ENCODE measurements at places on chromosomes 4 and X.

- DNase-seq = no peak
These were observed 5.6 kb upstream of the STPG2 start for GRCh38 chr4:98148856-98149255.

- no peak for DNase-seq
These were observed 1026.9 kb upstream of the SLIT2 start for GRCh38 chr4:19224820-19225219.

DNA sequence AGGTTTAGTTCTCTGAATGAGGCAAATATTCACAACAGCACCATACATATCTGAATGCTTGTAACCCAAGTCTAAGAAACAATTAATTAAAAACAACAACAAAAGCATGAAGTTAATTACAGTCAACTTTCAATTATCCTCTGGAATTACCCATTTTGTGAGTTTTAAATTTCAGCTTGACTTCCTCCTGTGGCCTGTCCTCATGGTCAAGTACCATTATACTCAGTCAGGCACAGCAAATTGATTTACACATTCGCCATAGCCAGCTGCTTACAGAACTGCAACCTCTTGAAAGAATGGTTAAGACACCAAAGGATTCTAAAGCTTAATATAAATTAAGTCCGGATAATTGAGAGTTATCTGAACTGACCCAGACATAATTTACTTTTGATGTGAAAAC is 306.5 kb downstream of the CAMK2D start:
- DNase-seq = no peak

GRCh38 chr4:54855191-54855854 is 197.6 kb downstream of the KIT start:
- no peak for DNase-seq

- DNase-seq = no peak
These were observed 54.8 kb upstream of the MAGEB16 start for GRCh38 chrX:35743331-35743730.

DNA sequence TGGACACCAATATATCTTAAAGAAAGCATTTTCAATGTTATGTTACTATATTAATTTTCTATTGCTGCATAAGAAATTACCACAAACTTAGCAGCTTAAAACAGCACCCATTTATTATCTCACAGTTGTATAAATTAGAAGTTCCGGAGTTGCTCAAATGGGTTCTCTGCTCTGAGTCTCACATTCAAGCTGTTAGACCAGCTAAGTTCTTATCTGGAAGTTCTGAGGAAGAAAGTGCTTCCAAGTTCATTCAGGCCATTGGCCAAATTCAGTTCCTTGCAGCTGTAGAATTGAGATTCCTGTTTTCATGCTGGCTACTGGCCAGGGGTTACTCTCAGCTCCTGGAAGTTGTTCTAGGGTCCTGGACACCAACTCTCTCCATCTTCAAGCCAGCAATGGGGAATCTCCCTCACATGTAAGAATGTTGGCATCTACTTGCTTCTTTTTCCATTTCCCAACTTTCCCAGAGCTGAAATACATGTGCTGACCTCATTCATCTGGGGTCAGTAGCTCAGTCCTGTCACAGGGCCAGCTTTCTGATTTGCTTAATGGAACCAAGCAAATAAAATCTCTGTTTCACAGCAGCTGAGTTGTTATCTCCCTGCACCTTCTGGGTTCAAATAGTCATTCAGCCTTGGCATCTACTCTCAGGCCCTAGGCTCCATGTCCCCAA is 99.6 kb upstream of the INTU start:
- DNase-seq = no peak

DNA sequence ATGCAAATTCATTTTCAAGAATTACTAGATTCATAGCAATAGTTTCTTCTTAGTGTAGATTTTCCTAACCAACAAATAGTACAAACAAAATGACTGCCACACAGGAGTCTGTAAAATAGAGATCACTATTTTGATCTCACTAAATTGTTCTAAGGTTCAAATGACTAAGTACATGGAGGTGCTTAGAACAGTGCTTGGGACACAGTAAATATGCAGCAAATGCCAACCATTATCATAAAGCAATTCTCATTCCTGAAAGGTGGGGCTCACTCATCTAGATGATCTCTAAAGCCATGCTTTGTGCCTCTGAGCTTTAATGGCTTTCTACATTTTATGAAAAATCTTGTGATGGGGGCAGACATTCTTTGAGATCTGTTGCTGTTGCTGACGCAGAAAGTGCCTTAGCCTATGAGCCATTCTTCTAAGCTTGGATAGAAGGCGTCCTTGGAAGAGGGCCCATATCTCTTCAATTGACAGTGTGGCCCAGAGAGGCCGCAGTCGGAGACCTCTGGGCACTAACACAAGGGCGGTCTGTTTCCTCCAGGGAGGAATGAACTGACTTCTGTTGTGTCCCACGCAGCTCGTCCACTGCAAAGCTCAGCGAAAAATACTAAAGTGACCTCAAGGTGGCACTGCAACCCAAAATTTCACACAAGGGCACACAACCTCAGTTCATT is 23.5 kb downstream of the TLR10 start:
- peak; percentile 46 for DNase-seq

DNA sequence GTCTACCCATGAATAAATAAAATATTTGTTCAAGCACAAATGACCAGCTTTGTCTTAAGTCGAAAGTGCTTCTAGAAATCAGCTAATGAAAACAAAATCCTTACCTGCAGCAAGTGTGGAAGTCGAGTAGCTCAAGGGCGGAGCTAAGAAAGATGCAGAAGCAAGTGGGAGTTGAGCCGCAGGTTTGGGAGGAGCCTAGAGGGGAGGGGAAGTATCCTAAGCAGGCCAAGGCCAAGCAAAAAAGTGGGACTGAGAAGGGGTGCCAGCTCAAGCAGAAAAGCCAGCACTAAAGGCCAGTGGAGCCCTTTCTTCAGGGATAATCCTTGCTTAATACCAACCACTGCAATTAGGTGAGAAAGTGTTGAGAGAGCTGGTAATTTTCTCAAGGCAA is 60.8 kb downstream of the DLG3 start:
- DNase-seq = no peak

DNA sequence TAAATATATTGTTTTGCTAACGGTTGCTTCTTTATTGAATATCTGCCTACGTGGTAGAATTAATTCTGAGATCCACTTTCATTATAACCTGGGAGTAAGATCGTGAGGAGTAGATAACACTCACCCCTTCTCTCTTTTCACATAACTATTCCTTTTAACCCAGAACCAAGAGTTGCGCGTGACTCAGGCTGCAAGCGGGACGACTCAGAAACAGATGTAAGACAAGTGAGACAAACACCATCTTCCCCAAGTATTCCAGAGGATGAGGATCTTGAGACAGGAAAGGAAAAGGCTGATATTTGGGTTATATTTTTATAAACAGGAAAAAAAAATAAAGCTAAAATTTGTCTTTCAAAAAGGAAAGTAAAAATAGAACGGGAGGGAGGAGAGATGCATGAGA is 318.8 kb upstream of the NOCT start:
- no peak for DNase-seq

DNA sequence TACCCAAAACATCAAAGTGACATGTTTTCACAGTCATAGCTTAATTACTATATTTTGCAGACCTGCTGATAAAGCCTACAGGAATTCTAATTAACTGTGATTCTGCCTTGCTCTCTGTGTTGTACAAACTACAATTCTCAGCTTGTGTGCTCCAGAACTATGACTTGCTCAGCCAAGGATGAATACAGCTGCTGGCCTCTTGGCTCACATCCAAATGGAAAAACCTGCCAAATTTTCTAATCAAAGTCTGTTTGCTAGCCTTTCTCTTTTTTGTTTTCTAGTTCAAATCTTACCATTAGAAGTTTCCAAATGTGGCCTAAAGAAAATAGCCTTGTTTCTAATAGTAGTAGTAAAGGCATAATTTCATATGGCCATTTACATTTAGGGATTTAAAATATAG is 1176.8 kb downstream of the FAM133A start:
- DNase-seq = no peak

DNA sequence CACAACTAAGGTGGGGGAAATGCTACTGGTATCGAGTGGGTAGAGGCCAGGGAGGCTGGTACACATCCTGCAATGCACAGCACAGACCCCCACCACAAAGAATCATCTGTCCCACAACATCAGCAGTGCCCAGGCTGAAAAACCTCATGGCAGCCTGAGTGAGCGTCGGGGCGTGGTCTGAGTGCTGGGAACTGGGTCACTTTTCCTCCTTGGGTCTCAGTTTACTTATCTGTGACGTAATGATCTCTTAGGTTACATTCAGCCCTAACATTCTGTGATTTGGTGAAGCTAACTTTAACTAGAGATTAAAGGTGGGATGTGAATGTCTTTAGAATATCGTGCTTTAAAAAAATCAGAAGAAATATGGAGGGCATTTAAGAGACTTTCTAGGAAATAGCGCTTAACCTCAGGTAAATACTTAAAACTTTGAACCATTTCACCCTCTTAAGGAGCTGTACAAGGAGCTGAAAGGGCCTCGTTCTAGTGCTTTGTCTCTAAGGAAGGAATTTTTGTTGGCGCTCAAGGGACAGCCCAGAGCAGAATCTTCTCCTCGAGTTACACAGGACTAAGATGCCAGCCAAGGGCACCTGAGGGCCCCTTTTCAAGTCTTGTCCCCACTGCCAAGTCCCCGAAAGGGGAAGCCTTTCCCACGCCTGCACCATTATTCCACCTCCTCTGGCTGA is 18.1 kb upstream of the TRIM2 start:
- DNase-seq = no peak

DNA sequence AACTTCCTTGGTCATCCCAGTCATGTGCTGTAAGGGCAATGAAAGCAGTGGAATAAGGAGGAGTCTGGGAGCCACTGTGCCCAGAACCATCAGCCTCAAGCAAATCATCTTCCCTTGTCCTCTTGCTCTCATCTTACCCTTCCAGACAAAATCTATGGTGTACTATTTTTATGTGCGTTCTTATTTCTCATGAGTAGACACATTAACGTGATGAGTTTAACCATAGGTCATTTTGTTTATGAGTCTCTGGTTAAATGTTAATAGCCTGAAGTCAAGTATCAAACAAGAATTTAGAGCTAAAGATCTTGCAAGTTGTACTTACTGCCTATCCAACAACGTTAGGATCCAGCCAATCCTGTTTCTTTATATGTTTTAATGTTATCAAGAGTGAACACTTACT is 495.3 kb downstream of the SPRY1 start:
- DNase-seq = no peak

DNA sequence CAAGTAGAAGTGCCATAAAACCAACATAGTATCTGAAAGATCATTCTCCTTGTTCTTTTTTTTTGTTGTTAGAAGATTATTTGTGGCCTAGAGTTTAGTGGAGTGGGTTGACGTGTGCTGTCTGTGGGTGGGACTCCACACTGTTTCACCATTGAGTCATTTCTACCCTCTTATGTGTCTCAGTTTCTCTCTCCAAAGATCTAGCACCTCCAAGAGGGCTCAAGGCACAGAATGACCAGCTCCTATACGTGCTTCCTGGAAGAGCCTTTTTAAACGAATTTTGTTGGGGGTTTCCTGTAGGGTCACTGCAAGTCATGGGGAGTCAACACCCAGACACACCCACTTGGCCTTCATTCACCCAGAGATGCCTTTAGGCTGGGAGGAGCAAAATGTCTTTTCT is 150.1 kb downstream of the KLF8 start:
- DNase-seq = no peak

- DNase-seq = no peak
These were observed 30.2 kb upstream of the TSPAN5 start for GRCh38 chr4:98688411-98689290.

DNA sequence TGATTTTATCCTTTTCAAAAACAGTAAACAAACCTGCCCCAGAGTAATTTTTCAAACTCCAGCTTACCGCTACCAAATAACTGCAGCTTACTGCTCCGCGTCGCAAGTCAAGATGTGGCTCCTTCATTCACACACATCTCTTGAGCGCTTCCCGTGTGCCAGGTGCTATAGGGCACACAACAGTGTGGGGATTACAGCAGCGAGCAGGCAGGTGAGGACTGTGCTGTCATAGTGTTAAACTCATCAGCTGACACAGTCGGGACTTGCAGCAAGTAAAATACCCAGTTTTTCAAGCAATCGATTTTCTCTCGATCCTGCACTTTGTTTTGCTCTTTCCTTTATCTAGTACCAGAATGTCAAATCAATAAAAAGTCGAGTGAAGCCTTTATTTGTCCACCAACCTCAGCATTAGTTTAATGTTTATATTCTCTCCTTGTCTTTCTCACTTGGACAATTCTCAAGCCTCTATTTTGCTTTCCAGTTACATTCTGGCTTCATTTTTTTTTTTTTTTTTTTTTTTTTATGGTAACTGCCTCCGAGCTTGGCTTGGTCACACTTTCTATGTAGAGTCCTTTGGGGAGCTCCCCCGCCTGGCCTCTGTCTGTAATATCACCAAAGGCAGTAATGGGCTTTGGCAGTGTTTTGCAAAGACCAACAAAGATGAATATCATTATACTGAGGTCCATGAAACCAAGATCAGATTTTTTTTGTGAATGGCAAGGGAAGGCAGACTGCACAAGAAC is 8.3 kb upstream of the ASB5 start:
- DNase-seq = no peak

- no peak for DNase-seq
These were observed 2.0 kb downstream of the ANXA3 start for GRCh38 chr4:78553529-78554060.

- no peak for DNase-seq
These were observed 21.8 kb downstream of the SPANXC start for GRCh38 chrX:141220342-141221008.

GRCh38 chr4:77777135-77777807 is 41.9 kb downstream of the CNOT6L start:
- DNase-seq = no peak

DNA sequence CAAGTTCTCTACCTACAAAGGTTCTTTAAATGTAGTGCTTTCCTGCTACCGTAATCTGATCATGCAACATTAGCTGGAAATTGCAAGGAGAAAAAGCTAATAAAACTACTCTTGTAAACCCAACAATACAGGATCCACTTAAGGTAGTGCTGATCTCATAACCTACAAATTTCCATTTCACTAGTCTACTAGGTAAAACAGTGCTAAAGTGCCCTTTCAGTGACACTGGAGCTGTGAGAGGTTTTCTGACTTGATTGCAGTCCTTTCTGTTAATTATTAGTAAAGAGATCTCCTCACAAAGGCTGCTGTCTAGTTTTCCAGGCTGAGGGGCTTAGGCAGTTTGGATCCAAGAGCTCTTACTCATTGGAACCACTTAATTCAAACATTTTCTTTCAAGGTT is 1118.7 kb downstream of the SH3BGRL start:
- no peak for DNase-seq

- no peak for DNase-seq
These were observed 29.4 kb downstream of the NSD2 start for GRCh38 chr4:1900624-1901023.

DNA sequence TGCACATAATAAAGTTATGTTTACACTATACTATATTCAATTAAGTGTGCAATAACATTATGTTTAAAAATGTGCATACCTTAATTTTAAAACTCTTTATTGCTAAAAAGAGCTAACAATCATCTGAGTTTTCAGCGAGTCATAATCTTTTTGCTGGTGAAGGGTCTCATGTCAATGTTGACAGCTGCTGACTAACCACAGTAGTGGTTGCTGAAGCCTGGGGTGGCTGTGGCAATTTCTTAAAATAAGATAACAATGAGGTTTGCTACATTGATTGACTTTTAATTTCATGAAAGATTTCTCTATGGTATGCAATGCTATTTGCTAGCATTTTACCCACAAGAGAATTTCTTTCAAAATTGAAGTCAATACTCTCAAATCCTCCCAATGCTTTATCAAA is 58.6 kb downstream of the C4orf46 start:
- DNase-seq = no peak

GRCh38 chrX:16162391-16162790 is 4.9 kb upstream of the MAGEB17 start:
- DNase-seq = no peak

Measured in stimulated activated CD4-positive, alpha-beta T cell treated with anti-CD3 and anti-CD28 coated beads, Interleukin-2, amount 100 ng/mL, for 4 hours (primary cell).